ENCODE measurements at places on chromosomes 12 and 14. TPM values are rescaled to one million over a fixed set of nuclear protein-coding genes. Genes with fewer than 3 reads are reported as not detected.

Gene TOMM20L
- total RNA-seq = not detected

Gene SLC10A1
- not detected for total RNA-seq

Gene LRRC10
- total RNA-seq = not detected

Gene ESPL1
- total RNA-seq = 21.3 TPM

Gene SLCO1B1
- total RNA-seq = 0.46 TPM

Gene RND1
- 17.8 TPM for total RNA-seq

Gene GPR137C
- 0.08 TPM for total RNA-seq

Gene FGD4
- 3.5 TPM for total RNA-seq

Gene EGLN3
- total RNA-seq = 4.4 TPM

Gene PXN
- 177 TPM for total RNA-seq

Gene RNF212B
- not detected for total RNA-seq

Gene OTUB2
- 3.8 TPM for total RNA-seq

Gene THAP2
- 4.5 TPM for total RNA-seq

Gene TBX5
- not detected for total RNA-seq

Gene LPAR5
- total RNA-seq = 0.67 TPM

Gene CIROP
- not detected for total RNA-seq

Gene RPS6KA5
- 3.8 TPM for total RNA-seq

Gene KRT82
- not detected for total RNA-seq

Gene CLEC12A
- total RNA-seq = not detected

Gene KRT73
- total RNA-seq = not detected

Gene ITGA7
- total RNA-seq = 1.3 TPM

Gene CIDEB
- total RNA-seq = 0.35 TPM

Gene KLRG1
- total RNA-seq = 1.7 TPM

Gene PRH1
- total RNA-seq = 1.7 TPM

Gene AVPR1A
- 0.02 TPM for total RNA-seq

Gene TPH2
- total RNA-seq = not detected

Gene TAS2R31
- 0.28 TPM for total RNA-seq

Gene GPD1
- total RNA-seq = 0.18 TPM

Gene ANO4
- total RNA-seq = not detected

Gene GLT1D1
- total RNA-seq = not detected

Gene TMEM132C
- not detected for total RNA-seq

Gene FAM90A1
- 0.07 TPM for total RNA-seq

Gene CSRNP2
- total RNA-seq = 13.7 TPM

Gene MNAT1
- total RNA-seq = 40.2 TPM

Gene DNAJC22
- 20.7 TPM for total RNA-seq

Gene EIF2S3B
- 0.88 TPM for total RNA-seq

Gene NXPH4
- 4.1 TPM for total RNA-seq

Gene CCDC60
- not detected for total RNA-seq

Gene KRT77
- total RNA-seq = not detected

Gene THTPA
- total RNA-seq = 14.9 TPM

Gene CD27
- total RNA-seq = not detected

Gene CCDC177
- 0.02 TPM for total RNA-seq

Gene GYS2
- total RNA-seq = not detected

Gene GPR65
- not detected for total RNA-seq

Gene POTEM
- total RNA-seq = not detected

Gene KRT85
- total RNA-seq = not detected
